ENCODE measurements at places on chromosomes 16 and 17.
A peak's percentile ranks its signal among the peaks of the same experiment; 100 is the strongest.

DNA sequence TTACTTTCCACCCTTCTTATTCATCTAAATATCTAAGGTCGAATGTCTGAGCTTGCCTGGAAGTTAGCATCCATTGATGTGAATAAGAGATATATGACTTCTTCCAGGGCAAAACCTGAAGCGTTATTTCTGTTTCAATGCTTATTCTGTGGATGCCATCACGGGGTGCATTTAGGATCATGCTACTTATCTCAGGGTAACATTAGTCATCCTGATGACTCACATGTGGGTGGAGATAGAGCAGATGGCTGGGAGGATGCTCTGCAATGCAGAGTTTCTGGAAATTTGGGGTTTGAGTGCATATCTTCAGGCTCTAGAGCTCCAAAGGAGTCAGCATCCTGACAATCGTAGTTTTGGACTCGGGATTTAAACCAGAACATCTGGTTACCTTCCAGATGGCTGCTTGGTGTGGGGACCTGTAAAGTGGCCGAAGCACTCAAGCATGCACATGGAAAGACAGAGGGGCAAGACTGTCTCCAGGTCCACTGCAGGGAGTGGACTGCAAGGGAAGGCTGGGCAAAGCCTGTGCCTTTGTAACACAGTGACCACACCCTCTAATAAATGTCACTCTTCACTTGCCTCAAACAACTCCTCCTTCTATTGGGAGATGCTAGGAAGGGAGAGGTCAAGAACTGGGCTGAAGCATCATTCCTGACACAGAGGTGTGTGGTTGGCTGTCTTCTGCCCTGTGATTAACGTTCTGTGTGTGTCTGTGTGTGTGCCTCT is 175.2 kb upstream of the SALL1 start:
- DNase-seq = no peak

DNA sequence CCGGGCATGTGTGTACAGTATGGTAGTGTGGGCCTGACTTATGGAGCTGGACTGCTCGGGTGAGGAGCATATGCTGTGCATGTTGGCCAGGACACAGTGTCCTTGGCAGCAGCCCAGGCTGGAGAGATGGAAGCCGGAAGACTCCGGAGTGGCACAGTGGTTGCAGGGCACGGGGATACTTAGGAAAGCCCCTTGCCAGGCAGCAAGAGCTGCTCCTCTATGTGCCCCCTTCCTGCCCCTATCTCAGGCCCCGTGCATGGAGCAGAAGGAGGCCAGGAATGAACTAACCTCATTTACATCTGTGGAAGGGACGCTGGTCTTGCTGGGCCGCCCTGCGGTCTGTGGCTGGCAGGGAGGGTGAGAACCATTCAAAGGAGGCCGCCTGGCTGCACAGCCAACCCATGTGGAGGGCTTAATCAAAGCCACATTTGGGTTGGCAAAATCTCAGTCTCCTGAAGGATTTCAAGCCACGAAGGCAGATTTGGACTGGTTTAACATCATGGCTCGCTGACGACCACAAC is 32.2 kb upstream of the RCVRN start:
- DNase-seq = no peak

DNA sequence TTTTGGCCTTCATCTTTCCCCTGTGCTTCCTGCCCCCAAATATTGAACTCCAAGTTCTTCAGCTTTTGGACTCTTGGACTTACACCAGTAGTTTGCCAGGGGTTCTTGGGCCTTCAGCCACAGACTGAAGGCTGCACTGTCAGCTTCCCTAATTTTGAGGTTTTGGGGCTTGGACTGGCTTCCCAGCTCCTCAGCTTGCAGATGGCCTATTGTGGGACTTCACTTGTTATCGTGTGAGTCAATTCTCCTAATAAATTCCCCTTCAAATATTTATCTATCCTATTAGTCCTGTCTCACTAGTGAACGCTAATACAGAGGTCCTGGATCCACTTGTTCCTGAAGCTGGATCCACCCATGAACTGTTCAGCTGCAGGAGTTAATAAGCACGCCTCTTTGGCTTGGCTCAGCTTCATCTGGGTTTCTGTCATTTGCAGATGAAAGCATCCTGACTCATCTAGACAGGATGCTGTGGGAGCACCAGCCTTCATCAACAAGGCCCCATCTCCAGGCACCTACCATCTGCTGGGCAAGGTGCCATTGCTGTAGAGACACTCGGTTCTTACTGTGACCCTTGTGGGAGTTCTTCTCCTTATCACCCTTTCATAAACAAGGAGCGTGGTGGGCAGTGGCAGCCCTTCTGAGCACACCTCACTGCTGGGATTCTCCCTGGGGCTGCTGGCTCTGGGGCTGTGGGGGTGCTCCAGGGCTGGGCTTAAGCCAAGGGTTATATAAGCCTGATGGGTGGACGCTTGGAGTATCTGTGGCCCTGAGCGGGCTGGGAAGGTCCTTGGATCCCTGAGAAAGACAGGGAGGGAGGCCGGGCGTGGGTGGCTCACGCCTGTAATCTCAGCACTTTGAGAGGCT is 23.1 kb downstream of the LAT start:
- peak; percentile 51 for DNase-seq

DNA sequence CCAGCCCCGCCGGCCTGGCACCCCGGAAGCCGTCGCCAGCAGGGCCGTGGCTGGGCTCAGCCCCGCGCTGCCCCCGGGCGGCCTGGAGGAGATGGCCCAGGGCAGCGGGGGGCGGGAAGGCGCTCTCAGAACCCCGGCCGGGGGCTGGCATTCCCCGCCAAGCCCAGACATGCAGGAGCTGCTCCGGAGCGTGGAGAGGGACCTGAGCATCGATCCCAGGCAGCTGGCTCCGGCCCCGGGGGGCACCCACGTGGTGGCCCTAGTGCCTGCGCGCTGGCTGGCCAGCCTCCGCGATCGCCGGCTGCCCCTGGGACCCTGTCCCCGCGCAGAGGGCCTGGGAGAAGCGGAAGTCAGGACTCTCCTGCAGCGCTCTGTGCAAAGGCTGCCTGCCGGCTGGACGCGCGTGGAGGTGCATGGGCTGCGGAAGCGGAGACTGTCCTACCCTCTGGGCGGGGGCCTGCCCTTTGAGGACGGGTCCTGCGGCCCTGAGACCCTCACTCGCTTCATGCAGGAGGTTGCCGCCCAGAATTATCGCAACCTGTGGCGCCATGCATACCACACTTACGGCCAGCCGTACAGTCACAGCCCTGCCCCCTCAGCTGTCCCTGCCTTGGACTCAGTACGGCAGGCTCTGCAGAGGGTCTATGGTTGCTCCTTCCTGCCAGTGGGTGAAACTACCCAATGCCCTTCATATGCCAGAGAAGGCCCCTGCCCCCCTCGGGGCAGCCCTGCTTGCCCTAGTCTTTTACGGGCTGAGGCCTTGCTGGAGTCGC is 551 bp downstream of the WDR81 start:
- no peak for DNase-seq

DNA sequence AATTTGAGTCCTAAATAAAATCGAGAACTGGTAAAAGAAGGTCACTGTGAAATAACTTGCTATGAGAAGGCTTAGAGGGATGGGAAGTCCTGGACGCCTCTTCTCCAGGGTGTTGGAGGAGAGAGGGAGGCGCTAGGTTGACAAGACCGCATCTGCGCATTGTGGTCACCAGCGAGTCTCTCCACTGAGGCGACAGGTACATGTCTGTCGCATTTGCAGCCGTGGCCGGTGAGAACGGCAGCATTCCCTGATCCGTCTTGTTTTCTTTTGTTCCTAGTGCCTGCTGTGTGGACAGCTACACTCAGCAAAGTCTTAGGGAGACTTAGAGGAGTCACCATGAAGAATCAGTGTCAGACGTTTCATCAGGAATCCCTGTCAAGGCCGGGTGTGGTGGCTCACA is 8.1 kb upstream of the ATP6V0C start:
- no peak for DNase-seq

DNA sequence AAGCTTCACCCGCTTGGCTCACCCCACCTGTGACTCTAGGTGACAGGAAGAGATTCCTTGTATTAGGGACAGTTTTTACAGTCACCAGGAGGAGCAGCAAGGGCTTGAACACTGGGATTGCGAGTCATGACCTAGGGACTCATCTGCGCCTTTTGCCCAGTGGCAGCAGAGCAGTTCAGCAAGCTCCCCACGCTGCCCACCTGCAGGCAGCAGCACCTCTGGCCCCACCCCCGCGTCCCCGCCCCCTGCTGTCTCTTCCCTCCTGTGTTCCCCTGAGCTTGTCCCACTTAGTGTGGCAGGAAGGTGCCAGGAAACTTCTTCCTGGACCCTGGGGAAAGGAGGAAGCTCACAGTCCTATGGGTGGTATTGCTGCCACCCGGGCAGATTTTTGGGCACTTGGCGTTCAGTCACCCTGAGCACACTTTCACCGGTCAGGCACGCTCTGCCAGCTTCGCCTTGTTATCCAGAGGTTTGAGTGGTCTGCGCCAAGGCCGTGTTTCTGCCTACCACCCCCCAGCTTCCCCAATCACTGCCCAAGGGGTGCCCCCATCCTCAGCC is 8.7 kb downstream of the MMP15 start:
- no peak for DNase-seq

- DNase-seq = no peak
Observed at GRCh38 chr16:1264345-1265089, 8.6 kb downstream of the TPSD1 start.

DNA sequence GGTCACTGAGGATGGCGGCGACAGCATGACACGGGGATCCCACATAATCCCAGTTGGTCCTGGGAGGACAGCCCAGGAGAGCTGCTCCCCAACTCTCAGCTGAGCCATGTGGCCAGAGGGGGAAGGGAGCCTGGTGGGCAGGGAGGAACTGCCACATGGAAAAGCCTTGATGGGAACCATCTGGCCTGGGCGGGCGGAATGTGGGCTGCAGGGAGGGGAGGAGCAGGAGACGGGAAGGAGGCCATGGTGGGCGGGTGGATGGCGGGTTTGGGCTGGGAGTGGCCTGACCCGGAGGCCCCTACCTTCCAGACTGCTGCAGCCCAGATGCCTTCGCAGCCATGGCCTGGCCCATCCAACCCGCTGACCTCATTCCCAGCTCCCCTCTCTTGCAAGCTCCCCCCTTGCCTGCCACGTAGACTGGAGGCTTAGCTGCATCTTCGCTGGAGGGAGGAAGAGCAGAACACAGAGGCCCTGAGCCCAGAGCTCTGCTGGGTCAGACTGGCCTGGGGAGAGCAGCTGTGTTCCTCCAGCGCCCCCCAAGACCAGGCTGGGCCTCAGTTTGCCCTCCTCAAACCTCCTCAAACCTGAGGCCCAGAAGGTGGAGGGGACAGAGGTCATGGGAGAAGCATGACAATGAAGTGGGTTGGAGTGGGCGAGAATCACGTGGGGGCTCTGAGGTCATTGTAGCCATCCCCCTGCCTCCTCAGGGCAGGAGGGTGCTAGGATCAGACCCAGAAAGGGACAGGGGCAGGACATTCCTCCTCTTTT is 8.2 kb upstream of the COL1A1 start:
- no peak for DNase-seq

DNA sequence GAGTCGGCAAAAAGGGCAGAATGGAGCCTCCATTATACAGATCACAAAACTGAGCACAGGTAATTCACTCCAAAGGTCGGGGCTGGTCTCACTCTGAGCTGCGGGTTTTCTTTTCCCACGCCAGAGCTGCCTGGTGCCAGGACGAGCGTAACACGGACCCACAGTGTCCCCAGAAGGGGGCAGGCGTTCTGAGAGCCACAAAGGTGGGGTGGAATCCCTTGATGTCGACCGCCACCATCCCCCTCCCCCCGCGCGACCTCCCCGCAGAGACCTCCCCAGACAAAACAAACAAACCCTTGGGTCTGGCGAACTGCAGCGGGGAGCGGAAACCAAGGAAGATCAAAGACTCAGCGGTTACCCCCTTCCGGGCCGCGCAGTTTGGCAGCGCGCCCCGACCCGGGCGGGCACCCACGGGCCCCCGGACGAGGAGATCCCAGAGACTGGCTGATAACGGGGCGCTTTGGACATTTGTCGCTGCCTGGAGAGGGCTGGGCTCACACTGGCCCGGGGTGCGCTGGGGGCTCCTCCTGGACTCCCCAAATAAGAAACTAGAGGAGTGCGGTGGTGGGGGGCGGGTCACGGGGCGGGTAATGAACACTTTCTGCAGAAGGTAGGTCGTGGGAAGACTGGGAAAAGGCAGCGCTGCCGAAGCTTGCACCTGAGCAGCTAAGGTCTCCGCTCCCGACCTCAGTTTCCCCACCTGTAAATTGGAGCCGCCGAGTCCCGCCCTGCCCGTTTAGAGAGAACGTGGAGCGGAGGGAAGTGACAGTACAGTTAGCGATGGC is 664 bp upstream of the NKD1 start:
- DNase-seq = peak; percentile 79

- no peak for DNase-seq
Observed at GRCh38 chr16:23784811-23785447, 30.1 kb downstream of the CHP2 start.

GRCh38 chr16:85731179-85731578 is 19.7 kb downstream of the C16orf74 start:
- DNase-seq = no peak

DNA sequence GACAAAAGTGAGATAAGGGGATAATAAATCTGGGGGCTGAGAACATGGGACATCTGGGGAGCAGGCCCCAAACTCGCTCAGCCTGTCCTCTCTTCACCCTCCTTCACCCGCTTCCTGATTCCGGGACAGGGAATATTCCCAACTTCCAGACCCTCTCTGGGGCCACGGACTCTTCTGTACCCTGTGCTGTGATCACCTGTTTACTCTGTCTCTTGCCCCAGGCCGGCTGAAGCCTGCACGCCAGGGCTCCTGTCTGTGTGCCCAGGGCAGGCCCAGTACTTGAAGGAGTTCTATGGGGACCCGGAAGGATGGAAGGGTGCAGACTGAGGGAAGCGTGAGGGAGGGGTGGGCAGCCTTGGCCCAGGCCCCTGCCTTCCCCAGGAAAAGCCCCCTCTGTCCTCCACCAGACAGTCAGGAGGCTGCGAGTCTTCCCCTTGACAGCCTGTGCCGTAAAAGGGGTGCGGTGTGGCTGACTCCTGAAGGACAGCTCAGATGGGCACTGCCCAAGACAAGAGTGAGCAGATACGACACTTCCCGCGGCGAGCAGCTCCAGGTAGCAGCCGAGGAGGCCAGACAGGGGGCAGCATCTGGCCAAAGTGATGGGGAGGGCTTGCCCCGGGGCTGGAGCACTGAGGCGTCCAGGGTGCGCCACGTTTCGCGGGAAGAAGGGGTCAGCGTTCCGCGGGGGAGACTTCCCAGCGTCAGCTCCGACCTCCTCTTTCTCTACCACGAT is 1.0 kb upstream of the CCNF start:
- no peak for DNase-seq
